ENCODE measurements at places on chromosomes 2 and 18.
A peak's percentile ranks its signal among the peaks of the same experiment; 100 is the strongest.

DNA sequence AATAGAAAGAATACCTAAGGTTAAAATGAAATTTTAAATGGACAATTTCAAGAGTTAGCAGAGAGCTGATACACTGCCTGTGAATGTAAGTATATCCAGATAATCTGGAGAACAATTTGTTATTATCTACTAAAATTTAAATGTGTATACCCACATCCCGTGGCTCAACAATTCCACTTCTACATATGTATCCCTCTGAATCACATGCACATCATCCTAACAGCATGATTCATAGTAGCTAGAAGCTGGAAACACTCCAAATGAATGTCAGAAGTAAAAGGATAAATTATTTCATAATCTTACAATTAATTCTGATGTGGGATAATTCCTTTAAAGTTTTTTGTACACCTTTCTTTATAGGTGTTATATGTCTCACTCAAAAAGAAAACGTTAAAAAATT is 87.9 kb downstream of the CNTNAP5 start:
- H3K4me3 ChIP-seq, result no peak overlapping the region
- no peaks in the 10 kb centered on the region for H3K36me3 ChIP-seq
- H3K4me1 ChIP-seq, result no peaks in the 10 kb centered on the region
- no peaks in the 10 kb centered on the region for H3K27me3 ChIP-seq
- no peak for DNase-seq
- H3K27ac ChIP-seq, result no peak overlapping the region

- peaks cover 11% of the 10 kb centered on the region for H3K4me1 ChIP-seq
- no peak for DNase-seq
- no peak overlapping the region for H3K4me3 ChIP-seq
- no peak overlapping the region for H3K27ac ChIP-seq
- no peaks in the 10 kb centered on the region for H3K27me3 ChIP-seq
- no peaks in the 10 kb centered on the region for H3K36me3 ChIP-seq
Observed at GRCh38 chr2:15638720-15639119, 47.1 kb downstream of the DDX1 start.

GRCh38 chr18:25229920-25230319 is 122.0 kb downstream of the ZNF521 start:
- peak overlapping the region; percentile 71 for H3K27ac ChIP-seq
- H3K4me3 ChIP-seq, result no peak overlapping the region
- no peak for DNase-seq
- no peaks in the 10 kb centered on the region for H3K27me3 ChIP-seq
- H3K36me3 ChIP-seq, result no peaks in the 10 kb centered on the region
- no peaks in the 10 kb centered on the region for H3K4me1 ChIP-seq

DNA sequence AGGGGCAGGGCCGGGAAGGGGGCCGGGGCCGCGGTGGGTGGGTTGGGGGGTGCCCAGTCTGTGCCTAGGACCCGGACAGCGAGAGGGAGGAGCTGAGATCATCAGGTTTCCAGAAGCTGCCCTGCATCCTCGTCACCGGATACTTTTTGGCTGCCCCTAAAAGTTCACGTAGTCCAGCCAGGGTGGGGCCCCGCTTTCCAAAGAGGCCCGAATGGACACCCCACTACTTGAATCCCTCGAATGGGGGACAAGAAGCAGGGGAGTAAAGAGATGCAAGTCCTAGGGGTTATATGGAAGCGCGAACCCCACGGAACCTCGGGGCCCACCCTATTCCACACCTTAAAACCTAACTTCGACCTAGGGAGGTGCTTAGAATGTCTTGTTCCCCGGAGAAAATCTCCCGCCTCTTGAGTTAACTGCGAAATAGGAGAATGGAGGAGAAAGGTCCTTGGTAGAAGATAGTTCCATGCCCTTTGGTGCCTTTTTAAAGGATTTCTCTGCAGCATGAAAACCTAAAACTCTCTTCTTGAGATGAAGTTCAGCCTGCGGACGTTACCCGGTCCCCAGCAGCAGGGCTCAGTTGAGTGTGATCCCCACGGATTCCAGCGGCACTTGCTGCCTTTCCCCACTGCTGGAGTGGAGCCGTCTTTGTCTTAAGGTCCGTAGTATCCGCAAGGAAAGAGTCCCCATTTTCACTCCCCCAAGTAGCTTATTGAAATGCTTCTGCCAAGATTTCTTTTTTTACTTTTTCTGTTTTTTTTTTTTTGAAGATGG is 2.1 kb upstream of the RNF152 start:
- peak overlapping the region; percentile 83 for H3K4me3 ChIP-seq
- DNase-seq, result peak; percentile 57
- peaks cover 3% of the 10 kb centered on the region for H3K4me1 ChIP-seq
- H3K36me3 ChIP-seq, result no peaks in the 10 kb centered on the region
- H3K27me3 ChIP-seq, result no peaks in the 10 kb centered on the region

DNA sequence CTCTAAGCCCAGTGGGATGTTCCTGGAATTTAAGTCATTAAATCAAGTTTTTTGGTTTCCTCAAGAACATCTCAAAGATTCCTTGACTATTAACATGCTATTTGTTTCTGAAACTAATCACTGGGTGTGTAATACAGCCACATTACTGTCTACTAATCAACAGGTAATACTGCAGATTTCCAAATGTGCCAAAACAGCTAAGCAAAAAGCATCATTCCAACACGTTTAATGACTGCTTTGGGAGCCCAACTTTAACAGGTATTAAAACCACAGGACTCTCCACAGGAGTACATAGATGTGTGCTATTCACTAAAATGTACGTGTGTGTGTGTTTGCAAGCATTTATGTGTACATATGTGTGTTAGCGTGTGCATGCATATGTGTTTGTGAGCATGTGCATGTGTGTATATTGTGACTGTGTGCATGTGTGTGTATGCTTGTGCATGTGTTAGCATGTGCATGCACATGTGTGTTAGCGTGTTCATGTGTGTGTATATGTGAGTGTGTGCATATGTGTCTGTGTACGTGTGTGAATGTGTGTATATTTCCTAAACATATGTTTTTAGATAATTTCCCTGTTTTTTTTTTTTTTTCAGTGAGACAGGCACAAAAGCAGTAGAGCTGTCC is 80.7 kb downstream of the BCL11A start:
- no peaks in the 10 kb centered on the region for H3K36me3 ChIP-seq
- no peak for DNase-seq
- H3K4me3 ChIP-seq, result no peak overlapping the region
- H3K4me1 ChIP-seq, result no peaks in the 10 kb centered on the region
- no peaks in the 10 kb centered on the region for H3K27me3 ChIP-seq
- no peak overlapping the region for H3K27ac ChIP-seq

- no peak overlapping the region for H3K4me3 ChIP-seq
- H3K27me3 ChIP-seq, result no peaks in the 10 kb centered on the region
- no peak overlapping the region for H3K27ac ChIP-seq
- H3K4me1 ChIP-seq, result no peaks in the 10 kb centered on the region
- DNase-seq, result no peak
Observed at GRCh38 chr2:230227216-230227615, 1.7 kb downstream of the SP140 start.

DNA sequence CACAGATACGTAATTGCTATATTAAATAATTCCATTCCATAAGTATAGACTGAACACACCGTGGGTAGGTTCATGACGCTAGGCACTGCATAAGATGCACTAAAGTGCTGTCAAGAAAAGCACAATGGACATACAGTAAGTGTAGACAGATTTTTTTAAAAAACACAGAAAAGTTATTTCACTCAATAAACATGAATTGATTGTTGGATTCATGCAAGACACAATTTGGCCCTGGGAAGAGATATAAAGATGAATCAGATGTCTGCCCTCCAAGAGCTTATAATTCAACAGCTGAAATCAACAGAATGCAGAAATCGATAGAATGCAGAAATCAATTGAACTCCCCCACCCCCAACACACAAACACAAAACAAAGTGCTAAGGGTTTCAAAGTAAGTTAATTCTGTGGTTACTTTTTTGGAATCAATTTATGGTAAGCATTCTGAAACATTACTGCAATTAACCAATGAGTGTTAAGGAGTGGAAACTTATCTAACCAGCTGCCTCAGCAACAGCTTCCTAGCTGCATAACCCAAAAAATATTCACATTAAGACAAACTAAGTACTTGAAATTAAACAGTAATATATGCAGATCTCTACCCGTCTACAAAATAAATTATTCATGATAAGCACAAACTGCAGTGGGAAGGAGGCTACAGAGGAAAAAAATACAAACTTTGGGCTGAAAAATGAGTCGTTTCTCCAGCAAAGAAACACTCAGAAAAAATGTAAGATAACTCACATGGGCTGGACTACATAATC is 1.6 kb downstream of the NBAS start:
- peak overlapping the region; percentile 61 for H3K4me3 ChIP-seq
- H3K27ac ChIP-seq, result no peak overlapping the region
- H3K36me3 ChIP-seq, result no peaks in the 10 kb centered on the region
- no peak for DNase-seq

DNA sequence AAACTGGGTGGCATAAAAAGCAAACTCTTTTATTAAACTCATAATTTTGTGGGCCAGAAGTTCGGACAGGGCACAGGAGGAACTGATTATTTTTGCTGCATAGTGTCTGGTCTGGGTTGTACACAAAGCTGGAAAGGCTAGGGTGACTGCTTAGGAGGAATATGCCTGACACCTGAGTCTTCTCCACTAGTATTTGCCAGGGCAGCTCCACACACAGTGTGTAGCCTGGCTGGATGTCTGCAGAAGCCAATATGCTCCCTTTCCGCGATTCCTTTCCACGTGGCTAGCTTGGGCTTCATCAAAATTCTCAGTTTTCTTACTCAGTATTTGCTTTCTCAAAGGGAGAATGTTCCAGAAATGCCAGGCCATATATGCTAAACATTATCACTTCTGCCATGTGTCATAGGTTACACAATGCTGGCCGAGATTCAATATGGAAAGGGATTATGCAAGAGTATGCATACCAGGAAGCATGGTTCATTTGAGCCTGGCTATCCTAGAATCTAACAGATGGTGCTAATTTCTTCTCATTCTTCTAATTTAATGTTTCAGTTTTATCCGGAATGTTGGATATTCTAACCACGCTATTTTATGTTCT is 142.7 kb upstream of the DOK6 start:
- H3K4me3 ChIP-seq, result no peak overlapping the region
- no peaks in the 10 kb centered on the region for H3K27me3 ChIP-seq
- no peak overlapping the region for H3K27ac ChIP-seq
- DNase-seq, result no peak
- H3K36me3 ChIP-seq, result no peaks in the 10 kb centered on the region
- no peaks in the 10 kb centered on the region for H3K4me1 ChIP-seq

DNA sequence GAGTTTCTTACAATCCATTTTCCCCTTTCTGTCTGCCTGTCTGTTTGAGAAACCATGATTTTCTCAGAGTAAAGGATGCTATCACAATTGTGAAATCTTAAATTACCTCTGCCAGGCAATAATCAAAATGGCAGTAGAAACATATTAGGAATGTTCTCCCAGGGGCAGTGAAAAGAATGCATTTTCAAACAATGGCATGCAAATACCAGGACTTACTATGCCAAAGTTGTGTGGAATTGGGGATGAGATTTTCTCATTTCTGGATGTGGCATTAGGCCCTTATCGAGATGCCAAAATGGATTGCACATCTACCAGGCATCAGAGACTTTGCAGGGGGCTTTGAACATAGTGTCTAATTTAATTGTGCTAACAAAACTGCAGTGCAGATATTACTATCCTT is 821.4 kb downstream of the RNF144A start:
- H3K4me3 ChIP-seq, result no peak overlapping the region
- DNase-seq, result no peak
- H3K4me1 ChIP-seq, result no peaks in the 10 kb centered on the region
- H3K27me3 ChIP-seq, result no peaks in the 10 kb centered on the region

GRCh38 chr2:205806143-205806905 is 124.0 kb downstream of the NRP2 start:
- DNase-seq, result no peak
- peaks cover 7% of the 10 kb centered on the region for H3K4me1 ChIP-seq
- no peaks in the 10 kb centered on the region for H3K27me3 ChIP-seq
- H3K27ac ChIP-seq, result no peak overlapping the region
- no peaks in the 10 kb centered on the region for H3K36me3 ChIP-seq

GRCh38 chr2:197359859-197360258 is 49.3 kb upstream of the ANKRD44 start:
- no peaks in the 10 kb centered on the region for H3K27me3 ChIP-seq
- DNase-seq, result no peak
- no peak overlapping the region for H3K27ac ChIP-seq
- H3K4me1 ChIP-seq, result no peaks in the 10 kb centered on the region

Data from uterus (tissue), 4 donors.